NCI-H2171 (cell line): ENCODE measurements at places on chromosomes 1 and 21.

- DNase-seq = no peak
Measured at GRCh38 chr1:215568299-215568692, 1.2 kb downstream of the KCTD3 start.

- no peak for DNase-seq
Measured at GRCh38 chr1:184310157-184310819, 76.5 kb upstream of the C1orf21 start.

DNA sequence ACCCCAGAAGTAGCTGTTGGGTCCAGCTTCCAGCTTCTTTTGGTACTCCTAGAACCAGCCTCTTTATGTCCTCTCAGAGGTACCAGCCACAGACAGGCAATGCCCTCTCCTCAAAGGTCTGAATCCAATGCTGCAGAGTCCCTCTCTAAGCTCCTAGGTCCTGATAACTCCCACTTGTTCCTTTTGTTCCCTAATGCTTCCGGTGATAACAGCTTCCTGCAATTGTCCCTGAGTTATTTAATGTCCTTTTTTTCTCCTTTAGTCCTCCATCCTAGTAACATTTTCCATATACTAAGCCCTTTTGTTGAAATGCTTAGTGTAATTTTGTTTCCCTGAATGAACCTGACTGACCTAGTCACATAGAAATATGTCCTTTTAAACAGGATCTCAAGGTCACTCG is 201.7 kb upstream of the BEND5 start:
- no peak for DNase-seq

GRCh38 chr1:169371404-169371803 is 3.4 kb downstream of the BLZF1 start:
- no peak for DNase-seq

- no peak for DNase-seq
Measured at GRCh38 chr1:150749720-150750311, 15.8 kb downstream of the CTSS start.

DNA sequence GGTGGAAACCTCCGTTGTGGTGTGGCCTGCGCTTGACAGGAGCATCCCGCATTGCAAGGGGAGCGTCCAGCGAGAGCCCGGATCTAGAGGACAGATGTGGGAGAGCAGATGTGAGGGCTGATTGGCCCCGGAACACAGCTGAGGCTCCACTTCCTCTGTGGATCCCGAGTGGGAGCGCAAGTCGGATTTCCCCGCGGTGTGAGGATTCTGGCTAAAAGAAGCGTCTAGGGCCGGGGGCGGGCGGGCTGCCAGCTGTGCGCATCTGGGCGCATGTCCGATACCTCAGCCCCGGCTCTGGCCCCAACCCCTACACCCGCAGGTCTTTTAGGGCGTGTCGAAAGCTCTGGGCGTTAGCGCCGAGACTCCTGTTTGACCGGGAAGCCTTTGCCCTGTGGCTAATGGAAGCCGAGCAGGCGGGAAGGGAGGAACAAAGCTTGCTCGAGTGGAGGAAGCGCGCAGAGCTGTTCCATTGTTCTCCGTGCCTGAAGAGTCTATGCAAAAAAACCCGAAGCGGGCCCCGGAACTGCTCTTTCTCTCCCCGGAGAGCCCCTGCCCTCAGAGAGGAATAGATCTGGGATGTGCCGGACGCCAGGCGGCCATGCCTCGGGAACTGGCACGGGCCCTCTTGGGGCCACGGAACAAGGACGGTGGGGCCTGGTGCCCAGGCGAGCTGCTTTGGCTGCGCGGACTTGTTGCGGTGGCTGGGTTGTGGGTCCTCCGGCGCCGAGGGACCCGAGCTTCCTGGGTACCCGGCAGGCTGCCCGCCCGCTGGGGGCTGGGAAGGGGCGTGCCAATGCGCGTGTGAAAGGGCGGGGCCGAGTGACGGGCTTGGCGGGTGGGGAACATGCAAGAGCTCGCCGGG is 111.1 kb downstream of the NAV1 start:
- DNase-seq = peak; percentile 86

- no peak for DNase-seq
Measured at GRCh38 chr1:209086486-209087192, 496.9 kb upstream of the CAMK1G start.

GRCh38 chr1:236854605-236854983 is 59.5 kb downstream of the MTR start:
- DNase-seq = no peak

- no peak for DNase-seq
Measured at GRCh38 chr1:225517697-225518096, 89.9 kb upstream of the LBR start.

DNA sequence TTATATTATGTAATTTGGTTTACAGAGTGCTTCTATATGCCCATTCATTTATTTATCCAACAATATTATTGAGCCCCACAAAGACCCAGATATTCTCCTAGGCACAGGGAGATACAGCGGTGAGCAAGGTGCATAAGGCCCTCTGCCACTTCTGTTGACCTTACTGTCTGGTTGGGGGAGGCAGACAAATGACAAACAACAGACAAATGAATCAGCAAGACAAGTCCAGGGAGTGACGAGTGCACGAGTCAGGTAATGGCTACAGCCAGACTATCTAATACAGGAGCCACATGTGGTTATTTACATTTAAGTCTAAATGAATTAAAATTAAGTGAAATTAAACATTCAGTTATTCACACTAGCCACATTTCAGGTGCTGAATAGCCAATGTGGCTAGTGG is 22.0 kb upstream of the BCAR3 start:
- no peak for DNase-seq

- DNase-seq = peak; percentile 3
Measured at GRCh38 chr1:244962130-244962529, 97.8 kb upstream of the HNRNPU start.

DNA sequence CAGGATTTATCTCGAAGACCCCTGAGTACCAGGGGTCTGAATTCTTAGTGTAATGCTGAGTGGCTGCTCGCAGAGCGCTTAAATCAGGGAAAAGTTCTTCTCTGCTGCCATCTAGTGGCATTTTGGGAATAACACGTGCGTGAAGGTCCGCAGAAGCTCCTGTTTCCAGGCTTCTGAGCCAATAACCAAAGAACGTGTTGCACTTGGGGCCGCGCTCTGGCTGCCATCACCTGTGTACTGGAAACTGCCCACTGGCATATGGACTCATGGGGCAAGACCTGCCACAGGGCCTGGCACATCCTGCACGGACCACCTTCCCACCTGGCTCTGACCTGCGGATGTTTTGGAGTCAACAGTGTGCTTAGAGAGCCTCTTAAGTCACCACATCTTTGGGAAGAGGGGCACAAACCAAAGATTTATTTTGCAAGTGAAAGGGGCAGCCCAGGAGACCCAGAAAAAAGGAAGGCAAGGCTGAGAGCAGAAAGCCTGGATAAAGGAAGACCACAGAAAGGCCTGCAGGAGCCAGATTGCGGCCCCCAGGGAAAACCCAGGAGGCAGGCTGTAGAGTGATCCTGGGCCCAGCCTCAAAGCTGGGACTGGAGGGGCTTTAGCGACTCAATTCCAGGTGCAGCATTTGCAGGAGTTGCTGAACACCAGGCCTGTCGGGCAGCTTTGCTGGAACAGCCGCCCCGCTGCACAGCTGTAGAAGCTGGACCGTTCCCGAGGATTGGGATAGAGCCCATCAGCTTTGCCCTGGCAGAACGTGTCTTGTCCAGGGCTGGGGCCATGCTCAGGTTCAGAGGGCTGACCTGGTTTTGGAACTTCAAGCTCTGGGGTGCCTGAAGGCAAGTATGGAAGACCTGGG is 13.0 kb downstream of the CHIT1 start:
- peak; percentile 59 for DNase-seq
